ENCODE measurements at places on chromosomes 6 and 20.

- no peak for DNase-seq
Measured at GRCh38 chr6:143901885-143902750, 37.8 kb downstream of the ZC2HC1B start.

DNA sequence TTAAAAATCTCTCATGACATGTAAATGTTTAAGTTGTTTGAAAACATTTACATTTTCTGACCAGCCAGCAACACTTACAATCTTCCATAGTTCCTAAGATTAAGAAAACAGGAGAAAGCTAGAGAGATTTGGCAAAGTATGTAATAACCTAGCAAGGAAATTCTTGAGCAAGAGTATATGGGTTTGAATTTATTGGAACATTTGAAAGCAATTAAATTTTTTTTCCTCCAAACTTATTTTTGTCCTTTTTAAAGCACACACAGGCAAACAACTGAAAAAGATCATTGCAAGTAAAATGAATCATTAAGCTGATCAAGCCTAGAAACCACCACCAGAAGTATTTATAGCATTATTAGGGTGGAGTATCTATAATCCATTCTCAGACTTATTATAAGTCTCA is 20.1 kb upstream of the ZNF217 start:
- no peak for DNase-seq

DNA sequence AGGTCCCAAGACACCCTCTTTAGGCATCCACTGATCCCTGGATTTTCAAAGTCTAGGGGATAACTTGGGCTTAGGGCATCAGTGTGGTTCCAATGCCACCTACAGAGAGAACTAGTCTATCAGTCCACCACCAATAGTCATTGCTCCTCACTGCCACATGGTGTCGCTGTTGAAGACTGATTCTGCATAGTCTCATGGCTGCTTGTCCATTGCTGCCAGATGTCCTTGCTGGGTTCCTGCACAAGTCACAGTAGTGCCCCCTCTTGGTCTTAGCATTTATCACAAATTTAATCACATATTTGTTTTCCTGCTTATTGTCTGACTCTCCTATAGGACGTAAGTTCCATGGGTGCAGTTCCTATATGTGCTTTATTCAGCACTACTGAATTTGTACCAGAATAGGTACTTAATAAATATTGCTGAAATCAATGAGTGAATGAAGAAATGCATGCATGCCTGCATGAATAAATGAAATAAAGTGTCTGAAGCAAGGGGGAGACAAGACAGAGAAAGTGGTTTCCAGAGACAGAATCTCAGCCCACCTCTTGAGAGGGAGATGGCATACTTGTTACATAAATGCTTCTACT is 45.9 kb upstream of the RALY start:
- DNase-seq, result peak; percentile 91

- DNase-seq, result no peak
Measured at GRCh38 chr6:107202876-107203468, 87.7 kb upstream of the BEND3 start.

- no peak for DNase-seq
Measured at GRCh38 chr20:6339176-6339575, 216.3 kb upstream of the FERMT1 start.

GRCh38 chr6:137819740-137820139 is 47.3 kb upstream of the TNFAIP3 start:
- no peak for DNase-seq
